ENCODE measurements at places on chromosomes 5 and 9.

GRCh38 chr9:4126184-4126865 lies 173.5 kb downstream of the GLIS3 start:
- no peak for DNase-seq

- no peak for DNase-seq
Measured at GRCh38 chr5:10630126-10630525, 66.3 kb downstream of the ANKRD33B start.

- no peak for DNase-seq
Measured at GRCh38 chr9:95373069-95373681, 55.7 kb upstream of the FANCC start.

GRCh38 chr5:135426102-135427082 lies 20.8 kb downstream of the DCANP1 start:
- DNase-seq = no peak
